Neural progenitor cell (in vitro differentiated cells): ENCODE measurements at places on chromosomes 16 and 17.

GRCh38 chr17:74968361-74968780, 4.2 kb downstream of the HID1 start:
- no peak for DNase-seq

DNA sequence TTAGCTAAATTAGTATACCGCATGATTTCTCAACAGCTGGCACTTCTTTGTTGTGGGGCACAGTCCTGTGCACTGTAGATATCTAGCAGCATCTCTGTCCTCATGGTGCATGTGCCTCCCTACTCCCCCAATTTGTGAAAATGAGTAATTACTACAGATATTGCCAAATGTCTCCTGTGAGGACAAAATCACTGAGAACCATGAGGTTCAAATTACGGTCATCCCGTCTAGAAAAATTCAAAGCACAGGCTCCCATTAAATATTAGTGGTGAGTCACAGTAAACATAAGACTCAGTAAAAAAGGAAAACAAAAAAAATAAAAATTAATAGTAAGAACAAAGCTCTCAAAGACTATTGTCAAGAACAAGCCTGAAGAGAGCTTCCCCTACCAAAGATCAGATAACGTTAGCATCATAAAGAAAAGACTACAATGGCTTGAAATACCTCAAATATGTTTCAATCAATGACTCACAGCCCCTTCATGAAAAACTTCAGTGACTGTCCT, 57.8 kb downstream of the STH start:
- no peak for DNase-seq

DNA sequence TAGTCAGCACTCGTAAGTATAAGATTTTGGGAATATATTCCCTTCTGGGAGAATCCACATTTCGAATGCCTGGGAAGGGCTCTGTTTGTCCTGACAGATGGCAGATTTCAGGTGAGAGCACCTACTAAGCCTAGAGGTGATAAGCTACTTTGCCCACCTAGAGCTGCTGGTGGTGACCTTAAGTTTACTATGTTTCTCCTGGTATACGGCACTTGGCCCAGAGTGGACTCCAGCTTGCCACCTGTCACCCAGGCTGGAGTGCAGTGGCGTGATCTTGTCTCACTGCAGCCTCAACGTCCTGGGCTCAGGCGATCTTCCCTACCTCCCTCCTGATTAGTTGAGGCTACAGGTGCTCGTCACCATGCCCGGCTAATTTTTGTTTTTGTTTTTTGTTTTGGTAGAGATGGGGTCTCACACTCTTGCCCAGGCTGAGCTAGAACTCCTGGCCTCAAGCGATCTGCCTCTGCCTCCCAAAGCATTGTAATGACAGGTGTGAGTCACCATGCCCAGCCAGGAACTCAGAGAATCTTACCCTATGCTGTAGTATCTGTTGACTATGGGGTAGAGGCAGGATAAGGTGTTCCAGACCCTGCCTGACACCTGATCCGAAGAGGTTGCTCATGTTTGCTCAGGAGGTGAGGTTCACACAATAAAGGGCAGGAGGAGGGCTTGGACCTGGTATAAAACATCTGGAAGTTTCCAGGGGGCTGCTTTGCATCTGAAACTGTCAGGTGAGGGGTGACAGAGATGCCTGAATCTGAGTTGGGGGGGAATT, at the start of gene ZG16:
TSS of gene ZG16 (plus strand) at position 681 of the 775 bp plus-strand sequence. CDS start 1,011 bp downstream, outside the sequence.
- no peak for DNase-seq

DNA sequence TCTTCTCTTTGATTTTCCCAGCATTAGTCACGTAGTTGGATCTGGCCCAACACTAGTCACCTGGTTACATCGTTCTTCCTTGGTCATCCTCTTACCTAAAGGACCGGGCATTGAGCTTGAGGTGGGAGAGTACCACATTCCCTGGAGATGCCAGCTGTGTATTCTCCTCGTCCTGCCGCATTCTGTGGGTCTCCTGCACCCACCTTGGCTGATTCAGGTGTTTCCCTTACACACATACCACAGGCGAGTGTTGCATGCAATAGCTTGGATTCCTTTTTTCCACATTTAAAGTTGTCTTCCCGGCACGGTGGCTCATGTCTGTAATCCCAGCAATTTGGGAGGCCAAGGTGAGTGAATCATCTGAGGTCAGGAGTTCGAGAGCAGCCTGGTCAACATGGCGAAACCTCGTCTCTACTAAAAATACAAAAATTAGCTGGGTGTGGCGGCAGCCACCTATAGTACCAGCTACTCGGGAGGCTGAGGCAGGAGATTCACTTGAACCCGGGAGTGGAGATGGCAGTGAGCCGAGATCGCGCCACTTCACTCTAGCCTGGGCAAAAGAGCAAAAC, 21.6 kb upstream of the CLEC18C start:
- no peak for DNase-seq

- DNase-seq: no peak
These were observed 4.9 kb downstream of the PTRH2 start for GRCh38 chr17:59702304-59702703.

DNA sequence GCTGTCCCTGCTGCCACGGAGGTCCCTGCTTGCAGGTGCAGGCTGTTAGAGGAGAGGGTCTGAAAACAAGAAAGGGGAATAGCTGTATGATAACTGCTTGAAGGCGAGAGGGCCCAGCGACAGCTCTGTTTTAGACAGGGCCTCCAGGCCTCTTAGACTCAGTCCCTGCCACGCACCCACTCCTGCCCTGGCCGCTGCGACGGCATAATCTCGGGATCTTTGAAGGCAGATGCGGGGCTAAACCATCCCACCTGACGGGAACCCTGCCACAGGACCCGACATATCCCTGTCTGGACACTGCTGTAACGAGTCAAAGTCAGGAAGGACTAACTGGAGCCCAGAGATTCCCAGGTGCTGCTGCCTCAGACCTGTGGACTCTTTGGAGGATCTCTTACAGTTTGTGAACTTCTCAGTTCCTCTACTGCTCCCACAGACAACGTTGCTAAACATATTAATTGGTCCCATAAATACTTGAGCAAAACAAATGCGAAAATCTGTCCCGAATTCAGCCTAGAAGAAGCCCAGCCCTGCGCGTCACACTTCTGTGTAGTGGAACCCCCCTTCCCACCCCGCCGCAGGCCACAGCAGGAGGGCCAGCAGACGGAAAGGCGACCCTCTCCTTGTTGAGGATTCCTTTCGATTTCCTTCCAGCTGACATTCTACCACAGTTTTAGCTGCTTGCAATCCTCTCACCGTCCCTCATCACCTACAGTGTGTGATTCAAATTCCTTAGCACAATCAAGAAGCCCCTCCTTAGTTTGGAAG, 998 bp upstream of the TMEM11 start:
- DNase-seq: peak; percentile 72

DNA sequence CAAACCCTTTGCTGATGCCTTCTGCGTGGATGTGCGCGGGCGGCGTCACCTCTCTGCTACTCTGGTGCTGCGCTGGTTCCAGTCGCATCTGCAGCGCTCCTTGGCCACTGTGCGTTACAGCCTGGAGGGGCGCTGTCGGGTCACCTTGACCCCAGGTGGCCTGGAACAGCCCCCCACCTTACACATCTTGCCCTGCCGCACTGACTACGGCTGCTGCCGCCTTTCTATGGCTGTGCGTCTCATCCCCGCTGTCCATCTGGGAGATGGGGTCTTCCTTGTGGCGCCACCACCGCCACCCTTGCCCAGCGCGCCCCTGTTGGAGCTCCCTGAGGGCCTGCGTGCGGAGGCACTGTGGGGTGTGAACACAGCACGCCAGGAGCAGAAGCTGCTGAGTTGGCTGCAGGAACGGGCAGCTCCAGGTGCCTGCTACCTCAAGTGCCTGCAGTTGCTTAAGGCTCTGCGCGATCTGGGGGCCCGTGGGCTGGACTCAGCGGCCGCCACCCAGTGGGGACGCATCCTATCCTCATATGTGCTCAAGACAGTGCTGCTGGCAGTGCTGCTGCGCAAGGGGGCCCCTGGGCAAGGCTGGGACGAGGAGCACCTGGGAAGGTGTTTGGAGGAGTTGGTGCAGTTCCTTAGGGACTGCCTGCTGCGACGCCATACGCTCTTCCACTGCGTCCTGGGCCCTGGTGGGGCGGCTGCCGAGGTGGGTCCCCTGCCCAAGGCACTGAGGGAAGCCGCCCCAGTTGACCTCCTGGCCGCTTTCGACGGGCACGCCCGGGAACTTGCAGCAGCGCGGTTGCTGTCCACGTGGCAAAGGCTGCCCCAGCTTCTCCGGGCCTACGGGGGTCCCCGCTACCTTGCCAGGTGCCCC, 1.6 kb downstream of the ITPRIPL2 start:
- DNase-seq: no peak

DNA sequence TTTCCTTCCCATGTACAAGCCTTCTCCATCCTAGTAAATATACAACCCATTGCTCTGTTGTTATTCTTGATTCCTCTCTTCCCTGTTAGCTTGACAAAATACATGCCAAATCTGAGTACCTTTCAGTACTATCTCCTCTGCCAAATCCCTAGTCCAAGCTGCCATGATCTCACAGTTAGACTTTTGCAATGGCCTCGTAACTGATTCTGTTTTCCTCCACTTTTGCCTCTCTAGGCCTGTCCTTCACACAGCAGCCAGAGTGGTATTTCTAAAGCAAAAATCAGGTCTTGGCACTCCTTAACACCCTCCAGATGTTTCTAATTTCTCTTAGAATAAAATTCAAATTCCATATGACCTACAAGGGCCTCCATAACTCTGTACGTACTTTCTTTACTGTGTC, 153.0 kb upstream of the RBL2 start:
- no peak for DNase-seq
